ENCODE measurements at places on chromosomes 3 and 15.

DNA sequence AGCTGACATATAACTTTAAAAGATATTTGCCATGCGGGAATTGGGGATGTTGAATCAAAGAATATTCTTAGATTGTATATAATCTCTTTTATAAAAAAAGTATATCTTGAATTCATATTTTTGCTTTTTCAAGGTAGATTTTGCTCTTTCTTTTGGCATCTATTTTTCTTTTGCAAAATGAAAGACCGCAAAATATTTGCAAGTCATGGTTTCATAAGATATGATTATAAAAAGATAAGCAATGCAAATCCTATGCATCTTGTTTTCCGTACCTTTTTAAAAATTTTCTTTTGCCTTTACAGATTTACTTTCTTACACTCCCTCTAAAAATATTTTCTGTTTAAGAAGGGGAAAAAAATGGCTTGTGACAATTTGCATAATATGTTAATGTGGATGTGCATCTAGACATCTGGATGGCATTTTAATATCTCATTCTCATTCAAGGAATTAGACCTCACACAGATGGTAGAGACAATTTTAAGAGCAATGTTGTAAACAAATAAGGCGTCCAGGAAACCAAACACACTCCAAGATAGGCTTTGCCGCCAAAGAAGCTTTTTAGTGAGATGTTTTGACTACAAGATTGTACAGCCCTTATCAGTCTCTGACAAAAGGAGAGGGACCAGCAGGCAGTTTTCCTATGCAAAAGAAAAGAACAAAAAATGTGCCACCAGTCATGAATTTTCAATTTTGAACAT is 371.1 kb downstream of the CHL1 start:
- DNase-seq = no peak

DNA sequence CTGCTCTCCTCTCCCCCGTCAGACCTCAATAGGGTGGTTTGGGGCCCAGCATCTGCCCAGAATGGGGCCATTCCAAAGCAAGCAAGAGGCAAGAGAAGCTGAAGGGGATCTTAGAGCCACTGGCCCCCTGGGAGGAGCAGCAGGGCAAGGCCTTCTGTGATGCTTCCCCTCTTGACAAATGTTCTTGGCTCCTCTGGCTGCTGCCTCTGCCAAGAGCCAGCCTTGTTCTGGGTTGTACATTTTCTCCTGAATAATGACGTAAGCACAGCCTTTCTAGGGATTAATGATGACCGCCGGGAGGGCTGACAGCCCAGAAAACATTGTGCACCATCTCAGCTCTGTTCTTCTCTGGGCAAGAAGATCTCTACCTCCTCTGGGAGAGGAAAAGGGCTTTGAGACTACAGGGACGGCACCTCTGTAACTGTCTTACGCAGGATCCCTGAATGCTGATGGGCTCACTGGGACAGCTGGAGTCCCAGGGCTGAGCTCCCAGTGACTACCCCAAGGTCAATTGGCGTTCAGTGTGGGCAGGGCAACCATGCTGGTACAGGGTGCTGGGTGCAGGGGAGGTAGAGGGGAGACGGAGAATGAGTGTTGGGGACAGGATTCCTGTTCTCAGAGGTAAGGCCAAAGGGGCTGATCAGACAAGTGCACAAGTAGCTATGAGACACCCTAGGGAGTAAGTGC is 253.3 kb downstream of the FAM43A start:
- DNase-seq = no peak

GRCh38 chr3:43198791-43199644 is 87.3 kb upstream of the SNRK start:
- no peak for DNase-seq

GRCh38 chr3:178802259-178802658 is 266.0 kb downstream of the KCNMB2 start:
- DNase-seq = no peak
